Left ventricle myocardium inferior (tissue), 1 donor: ENCODE measurements at places on chromosomes 7 and 10. TPM values are rescaled to one million over a fixed set of nuclear protein-coding genes. Genes with fewer than 3 reads are reported as not detected.

Gene GOLGA7B
- total RNA-seq: 0.60 TPM

Gene TUBAL3
- total RNA-seq: 0.36 TPM

Gene CFAP69
- 3.8 TPM for total RNA-seq

GRCh38 chr7:2480070-2480408 lies 3.8 kb upstream of the GRIFIN start:
- DNase-seq: no peak

- DNase-seq: no peak
These were observed 48.4 kb upstream of the PODXL start for GRCh38 chr7:131604841-131605279.

DNA sequence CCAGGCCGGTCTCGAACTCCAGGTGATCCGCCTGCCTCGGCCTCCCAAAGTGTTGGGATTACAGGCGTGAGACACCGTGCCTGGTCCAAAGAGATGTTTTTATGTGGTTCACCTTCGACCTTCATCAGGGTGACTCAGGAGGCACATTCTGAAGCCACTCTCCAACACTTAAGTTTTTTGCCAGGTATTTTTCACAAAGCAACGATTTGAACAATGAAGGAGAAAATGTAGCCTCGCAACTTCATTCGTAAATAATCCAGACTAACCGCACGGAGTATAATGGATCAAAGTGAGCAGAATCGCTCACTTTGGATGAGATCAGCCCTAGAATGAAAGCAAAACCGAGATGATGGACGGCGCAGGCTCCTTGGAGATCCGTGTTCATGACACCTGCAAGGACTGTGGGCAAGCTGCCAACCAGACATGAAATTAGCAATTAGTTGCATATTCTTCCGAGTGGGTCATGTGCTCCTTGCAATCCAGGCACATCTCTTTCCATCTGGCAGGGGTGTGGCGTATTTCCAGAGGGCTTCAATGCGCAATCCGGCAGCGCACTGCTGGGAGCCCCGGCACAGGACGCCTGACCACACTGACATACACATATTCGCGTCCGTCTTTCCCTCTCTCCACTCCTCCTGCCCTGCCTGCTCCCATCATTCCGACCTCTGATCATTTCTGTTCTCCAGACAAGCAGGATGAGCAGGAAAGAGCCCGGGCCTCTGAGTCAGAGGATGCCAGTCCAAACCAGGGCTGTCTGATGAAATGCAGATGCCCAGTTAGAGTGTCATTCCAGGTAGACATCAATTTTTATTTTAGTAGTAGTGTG lies 148.4 kb downstream of the KLF6 start:
- no peak for DNase-seq

- DNase-seq: no peak
These were observed 79.4 kb upstream of the FEZF1 start for GRCh38 chr7:122383934-122384333.

DNA sequence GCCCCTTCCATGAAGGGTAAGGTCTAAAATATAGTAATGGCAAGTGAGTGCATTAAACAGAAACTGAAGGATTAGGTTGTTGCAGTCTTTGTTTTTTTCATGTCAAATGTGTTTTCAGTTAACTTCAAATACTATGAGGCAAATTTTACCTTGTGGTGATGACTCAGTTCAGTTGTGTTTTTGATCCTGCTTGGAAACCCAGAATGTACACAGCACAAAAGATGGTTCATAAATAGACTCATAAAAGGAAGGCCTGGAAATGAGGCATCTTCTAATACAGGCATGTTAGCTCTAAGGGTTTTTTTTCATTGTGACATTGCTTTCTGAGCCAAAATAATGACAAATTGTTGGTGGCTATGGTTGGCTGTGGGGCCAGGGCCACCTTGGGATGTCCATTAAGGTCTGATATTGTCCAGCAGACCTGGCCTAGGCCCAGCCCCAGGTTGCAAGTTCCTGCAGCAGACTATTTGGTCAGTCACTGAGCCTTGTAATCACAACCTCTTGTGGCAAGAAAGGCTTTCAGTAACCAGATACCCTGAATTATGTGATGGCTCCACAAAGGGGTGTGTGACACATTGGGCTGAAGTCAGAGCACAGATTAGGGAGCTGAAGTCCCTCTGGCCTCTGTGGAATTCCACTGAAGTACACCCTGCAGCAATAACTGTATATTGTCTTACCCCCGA lies 69.0 kb upstream of the SAMD8 start:
- DNase-seq: no peak

- DNase-seq: no peak
These were observed 85.3 kb upstream of the CCDC6 start for GRCh38 chr10:59991661-59992060.
